ENCODE measurements at places on chromosomes 5 and 9. TPM values are rescaled to one million over a fixed set of nuclear protein-coding genes. Genes with fewer than 3 reads are reported as not detected.

The PTGS1 gene
- 3.8 TPM for polyA plus RNA-seq

The ISCA1 gene
- 39.0 TPM for polyA plus RNA-seq

The LECT2 gene
- polyA plus RNA-seq: 0.79 TPM

The SLC46A2 gene
- 0.91 TPM for polyA plus RNA-seq

The GLRA1 gene
- not detected for polyA plus RNA-seq

The TTF1 gene
- 18.3 TPM for polyA plus RNA-seq

The ZCCHC7 gene
- polyA plus RNA-seq: 22.4 TPM

The FIBCD1 gene
- polyA plus RNA-seq: 1.5 TPM

The PCDHGA6 gene
- polyA plus RNA-seq: 6.5 TPM

The POU5F2 gene
- polyA plus RNA-seq: 0.04 TPM

Measured in left lung (tissue), 14 donors.